ENCODE measurements at places on chromosomes 6 and 20.

GRCh38 chr20:37071481-37071911 is 24.3 kb downstream of the RBL1 start:
- no peak for DNase-seq

- no peak for DNase-seq
Observed at GRCh38 chr6:122014961-122015360, 384.5 kb upstream of the HSF2 start.

DNA sequence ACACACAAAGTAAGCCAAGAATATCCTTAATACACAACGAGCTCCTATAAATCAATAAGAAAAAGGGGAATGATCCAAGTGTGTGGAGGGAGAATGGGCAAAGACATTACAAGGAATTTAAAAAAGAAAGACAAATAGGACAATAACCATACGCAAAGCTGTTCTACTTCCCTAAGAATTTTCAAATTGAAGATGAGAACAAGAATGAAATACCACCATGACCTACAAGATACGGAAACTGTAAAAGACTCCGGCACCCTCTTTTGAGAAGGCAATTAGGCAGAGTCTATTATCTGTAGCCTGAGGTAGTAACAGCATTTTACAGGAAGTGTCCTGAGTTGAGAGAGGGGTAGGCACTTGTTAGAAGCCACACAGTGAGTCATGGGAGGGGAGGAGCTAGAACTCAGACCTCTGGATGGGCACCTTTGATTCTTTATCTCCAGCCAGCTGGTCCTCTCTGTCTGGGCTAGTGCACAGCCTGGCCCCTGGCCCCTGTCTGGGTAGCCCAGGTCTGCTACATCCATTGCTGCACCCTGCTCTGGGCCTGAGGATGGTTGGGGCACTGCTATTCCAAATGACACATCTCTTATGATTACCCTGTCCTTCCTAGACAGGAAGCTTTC is 15.3 kb downstream of the RSPO4 start:
- no peak for DNase-seq

GRCh38 chr6:110432285-110432900 is 17.0 kb upstream of the DDO start:
- no peak for DNase-seq

DNA sequence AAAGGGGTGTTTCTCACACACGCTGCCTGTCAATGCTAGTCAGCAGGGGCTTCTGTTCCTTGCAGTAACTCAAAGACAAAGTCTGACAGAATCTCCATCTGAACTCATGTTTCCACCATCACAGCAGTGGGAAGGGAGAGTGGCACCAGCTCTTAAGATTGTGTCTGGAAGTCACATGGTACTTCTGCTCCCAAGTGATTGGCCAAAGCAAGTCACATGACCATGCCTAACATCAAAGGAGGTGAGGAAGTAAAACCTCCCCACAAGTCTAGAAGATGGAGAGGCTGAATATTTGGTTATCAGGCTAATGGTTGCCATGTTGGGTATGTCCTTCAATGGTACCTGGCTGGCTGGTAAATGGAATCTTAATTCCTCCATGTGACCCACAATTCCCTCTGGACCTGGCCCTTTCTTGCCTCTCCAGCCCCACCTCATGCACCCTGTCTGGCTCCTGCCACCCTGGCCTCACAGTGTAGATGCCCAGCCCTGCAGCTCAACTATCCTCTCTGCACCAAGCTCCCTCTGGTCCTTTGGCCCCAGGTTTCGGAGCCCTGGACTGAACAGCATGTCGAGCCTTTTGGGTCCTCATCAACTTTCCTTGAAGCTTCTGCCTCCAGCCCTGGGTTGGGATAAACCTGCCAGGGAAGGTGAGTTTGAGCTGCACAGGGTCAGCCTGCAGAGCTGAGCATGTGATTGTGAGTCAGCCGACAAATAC is 51.0 kb upstream of the PMEPA1 start:
- no peak for DNase-seq

Measured in SHP77 (cell line).